ENCODE measurements at places on chromosomes 1 and 21. TPM values are rescaled to one million over a fixed set of nuclear protein-coding genes. Genes with fewer than 3 reads are reported as not detected.

RGS8 gene
- total RNA-seq, result not detected

PIGV gene
- 9.5 TPM for total RNA-seq

DNA sequence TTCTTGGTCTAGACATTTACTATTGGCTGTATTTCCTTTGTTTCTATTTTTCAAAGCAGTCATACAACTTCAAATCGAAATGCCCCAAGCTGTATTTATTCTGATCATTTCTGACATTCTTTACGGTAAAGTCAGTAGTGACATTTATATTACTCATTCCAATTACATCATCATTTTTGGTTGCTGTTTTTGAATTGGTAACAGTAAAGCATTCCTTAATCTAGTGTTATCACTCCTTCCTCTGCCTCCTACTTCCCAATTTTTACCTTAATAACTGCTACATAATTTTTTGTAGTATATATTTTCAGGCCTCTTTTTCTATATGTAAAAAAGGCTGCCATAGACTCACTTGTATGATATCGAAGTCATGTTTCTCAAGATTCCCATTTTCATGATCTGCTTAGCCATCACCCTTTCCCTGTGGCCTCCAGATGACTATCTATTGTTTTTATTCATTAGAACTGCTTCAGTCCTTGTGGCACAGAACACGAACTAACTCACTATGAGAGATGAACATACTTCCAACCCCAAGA, 167.2 kb downstream of the RUNX1 start:
- DNase-seq, result no peak

- DNase-seq, result no peak
Measured at GRCh38 chr1:54396261-54396933, 9.8 kb downstream of the SSBP3 start.

KRTAP19-1 gene
- total RNA-seq, result not detected

GRCh38 chr1:186957314-186957713, 128.6 kb downstream of the PLA2G4A start:
- no peak for DNase-seq

GRCh38 chr1:64378826-64379225, 91.1 kb upstream of the CACHD1 start:
- DNase-seq, result no peak

TMEM50A gene
- total RNA-seq, result 32.0 TPM
